ENCODE measurements at places on chromosomes 2 and 18.

DNA sequence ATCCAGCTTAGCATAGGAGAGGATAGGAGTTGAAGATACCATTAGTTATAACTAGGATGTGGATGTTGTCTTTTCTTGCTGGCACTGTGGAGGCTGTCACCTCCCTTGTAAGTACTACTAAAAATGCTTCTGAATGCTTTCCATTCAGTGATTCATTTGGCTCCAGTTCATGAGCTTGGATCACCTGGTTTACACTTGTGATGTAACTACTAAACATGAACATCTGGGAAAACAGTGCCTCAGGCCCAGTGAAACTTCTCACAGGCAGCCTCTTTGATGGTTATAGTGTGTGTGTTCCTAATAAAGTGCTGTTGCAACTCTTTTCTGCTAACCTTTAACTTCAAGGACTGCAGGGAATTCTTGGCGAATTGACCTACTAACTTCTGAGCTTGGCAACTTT, 13.0 kb upstream of the SLC9A2 start:
- DNase-seq, result no peak

DNA sequence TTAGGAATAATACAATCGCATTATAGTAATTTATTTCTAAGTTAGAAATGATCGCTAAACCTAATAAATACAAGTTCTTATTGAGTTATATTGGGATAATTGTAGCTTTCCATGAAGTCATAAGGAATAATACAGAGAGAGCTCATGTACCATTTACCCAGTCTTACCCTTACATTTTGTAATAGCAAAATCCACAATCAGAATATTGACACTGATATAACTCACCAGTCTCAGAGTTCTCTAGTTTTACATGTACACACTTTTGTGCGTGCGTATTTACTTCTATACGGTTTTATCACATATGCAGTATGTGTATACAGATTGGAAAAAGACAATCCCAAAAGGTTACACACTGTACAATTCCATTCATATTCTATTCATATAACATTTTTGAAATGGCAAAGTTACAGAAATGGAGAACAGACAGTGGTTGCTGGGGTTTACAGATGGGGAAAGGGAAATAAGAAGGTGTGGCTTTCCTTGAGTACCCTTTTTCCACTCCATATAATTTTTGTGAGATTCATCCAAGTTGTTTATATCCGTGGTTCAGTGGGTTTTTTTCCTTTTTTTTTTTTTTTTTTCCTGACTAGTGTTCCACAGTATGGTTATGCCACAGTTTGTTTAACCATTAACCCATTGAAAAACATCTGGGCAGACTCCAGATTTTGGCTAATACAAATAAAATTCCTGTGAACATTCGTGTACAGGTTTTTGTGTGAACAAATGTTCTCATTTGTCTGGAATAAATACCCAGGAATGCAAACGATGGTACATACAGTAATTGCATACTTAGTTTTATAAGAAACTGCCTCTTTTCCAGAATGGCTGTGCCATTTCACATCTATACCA, 117.2 kb downstream of the HNMT start:
- DNase-seq, result no peak

DNA sequence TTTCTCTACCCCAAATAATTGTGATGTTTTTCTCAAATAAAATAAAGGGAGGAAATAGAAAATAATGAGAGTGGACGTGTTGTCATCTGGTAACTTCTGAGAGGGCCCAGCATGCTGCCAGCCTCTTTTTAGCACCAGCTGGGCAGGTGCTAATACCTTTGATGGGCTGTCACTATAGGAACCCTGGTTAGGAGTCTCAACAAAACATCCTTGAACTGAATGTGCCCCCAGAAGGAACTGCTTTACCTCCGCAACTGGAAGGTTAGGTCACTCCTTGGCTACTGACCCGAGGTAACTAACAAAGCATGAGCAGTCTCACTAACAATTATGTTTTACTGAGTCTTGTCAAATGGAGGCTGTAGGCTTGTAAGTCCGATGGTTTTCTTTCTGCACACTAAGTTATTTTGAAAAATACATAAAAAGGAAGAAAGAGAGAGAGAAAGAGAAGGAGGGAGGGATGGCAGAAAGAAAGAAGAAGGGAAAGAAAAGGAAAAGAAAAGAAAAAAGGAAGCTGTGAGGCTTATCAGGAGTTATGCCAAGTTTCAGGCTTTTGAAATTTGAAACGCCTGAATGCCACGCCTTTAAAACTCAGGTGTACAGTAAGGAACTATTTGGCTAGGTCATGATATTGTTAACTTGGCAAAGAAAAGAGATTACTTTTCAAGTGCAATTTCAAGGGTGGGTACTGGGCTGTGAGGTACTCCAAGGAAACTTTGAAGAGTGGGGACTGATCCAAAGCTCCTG, 91.0 kb downstream of the TGIF1 start:
- DNase-seq, result no peak

GRCh38 chr18:7259475-7259874, 28.6 kb downstream of the LRRC30 start:
- no peak for DNase-seq

GRCh38 chr2:89851583-89851905, 1160.1 kb downstream of the RPIA start:
- DNase-seq, result no peak

DNA sequence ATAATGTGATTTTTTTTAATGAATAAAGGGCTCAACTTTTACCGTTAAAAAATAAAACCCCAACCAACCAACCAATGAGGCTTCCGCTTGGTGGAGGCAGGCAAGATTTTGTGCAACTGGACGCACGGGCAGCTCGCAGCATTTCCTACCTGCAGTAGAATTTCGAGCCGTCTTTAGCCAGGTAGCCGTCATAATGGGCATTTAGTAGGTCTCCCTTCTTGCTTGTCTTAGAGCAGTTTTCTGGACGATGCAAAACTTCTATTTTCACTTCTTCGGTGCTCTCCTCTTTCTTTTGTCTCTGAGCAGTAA, 316 bp downstream of the FKBP7 start:
- DNase-seq, result no peak

GRCh38 chr18:58337686-58338085, 291.2 kb downstream of the ALPK2 start:
- DNase-seq, result no peak

DNA sequence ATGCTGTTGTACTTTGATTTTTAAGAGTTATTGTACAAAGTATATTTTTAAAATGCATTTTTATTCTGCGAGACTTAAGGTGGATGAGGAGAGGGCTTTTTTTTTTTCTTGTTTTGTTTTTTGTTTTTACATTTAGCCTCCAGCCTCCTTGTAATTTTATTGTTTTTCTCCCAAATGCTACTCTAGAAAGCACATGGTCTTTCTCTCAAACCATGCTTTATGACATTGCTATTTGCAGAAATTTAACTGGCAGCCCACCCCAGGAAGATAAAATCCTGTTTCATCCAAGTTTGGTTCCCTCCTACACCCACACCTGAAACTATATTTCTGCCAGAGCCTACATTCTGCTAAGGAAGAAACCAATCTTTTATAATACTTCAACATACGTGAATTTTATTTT, 184.6 kb downstream of the ARHGAP15 start:
- DNase-seq, result no peak

- DNase-seq, result no peak
Observed at GRCh38 chr2:148132412-148132811, 111.5 kb downstream of the MBD5 start.

DNA sequence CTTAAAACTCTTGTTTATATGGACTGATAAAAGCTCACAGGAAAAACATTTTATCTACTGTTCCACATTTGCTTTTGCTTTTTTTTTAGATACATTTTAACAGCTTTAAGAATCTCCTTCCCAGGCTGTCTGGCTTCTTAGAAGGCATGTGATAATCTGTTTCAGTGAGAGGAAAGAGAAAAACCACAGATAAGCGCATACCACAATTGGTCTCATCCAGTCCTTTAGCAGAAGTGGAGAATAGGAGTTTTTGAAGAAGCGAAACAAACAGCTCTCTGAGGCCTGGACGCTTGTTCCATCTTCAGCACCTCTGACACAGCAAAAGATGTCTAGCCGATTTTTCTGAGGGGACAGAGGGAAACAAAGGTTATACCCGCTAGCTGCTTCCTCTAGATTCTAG, 37.6 kb downstream of the RMC1 start:
- DNase-seq, result no peak

- no peak for DNase-seq
Observed at GRCh38 chr2:17644997-17645720, 104.7 kb downstream of the VSNL1 start.
